ENCODE measurements at places on chromosomes 6 and 20. TPM values are rescaled to one million over a fixed set of nuclear protein-coding genes. Genes with fewer than 3 reads are reported as not detected.

Gene PDE7B
- 1.3 TPM for polyA plus RNA-seq

DNA sequence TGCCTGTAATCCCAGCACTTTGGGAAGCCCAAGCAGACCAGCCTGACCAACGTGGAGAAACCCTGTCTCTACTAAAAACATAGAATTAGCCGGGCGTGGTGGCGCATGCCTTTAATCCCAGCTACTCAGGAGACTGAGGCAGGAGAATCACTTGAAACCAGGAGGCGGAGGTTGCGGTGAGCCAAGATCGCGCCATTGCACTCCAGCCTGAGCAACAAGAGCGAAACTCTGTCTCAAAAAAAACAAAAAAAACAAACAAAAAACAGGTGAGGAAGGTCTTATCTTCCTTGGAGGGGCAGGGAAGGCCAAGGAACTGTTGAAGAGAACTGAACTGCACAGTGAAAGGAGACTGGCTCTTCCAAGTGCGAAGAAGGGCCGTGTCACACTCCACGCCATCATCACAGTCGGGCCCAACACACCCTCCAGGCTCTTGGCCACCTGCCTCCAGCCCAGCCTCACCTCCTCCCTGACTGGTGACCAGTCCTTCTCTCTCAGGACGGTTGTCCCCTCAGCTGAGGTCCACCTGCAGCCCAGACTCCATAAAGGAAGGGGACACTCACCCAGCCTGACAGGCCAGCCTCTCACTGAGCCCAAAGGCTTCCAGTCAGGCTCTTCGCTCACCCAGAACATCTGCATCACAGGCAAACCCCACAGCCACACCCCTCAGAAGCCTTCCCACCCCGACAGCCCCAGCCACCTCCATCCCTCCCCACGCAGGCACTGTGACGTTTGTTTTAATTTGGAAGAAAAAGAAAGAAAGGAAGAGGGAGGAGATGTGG is 4.1 kb downstream of the ZC3H12D start:
- DNase-seq, result no peak

Gene CD93
- polyA plus RNA-seq, result 17.3 TPM

GRCh38 chr6:150514806-150515380 is 84.8 kb upstream of the PLEKHG1 start:
- DNase-seq, result peak; percentile 18

DNA sequence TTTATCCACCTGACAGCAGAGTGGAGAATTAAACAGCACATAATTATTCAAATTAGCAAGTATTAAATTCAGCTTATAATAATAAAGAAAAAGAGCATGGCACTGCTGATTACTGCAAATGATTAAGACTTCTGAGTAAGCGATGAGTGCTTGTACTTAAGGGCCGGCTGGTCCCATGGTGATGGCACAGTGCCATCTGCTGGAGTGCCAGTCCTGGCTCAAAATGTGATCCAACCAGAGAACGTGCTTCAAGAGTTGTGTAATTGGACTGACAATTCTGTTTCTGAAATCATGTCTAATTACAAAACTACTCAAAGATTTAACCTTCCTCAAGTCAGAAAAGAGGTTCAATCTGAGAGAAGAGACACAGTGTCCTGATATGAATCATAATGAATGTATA is 181.6 kb upstream of the RGS17 start:
- no peak for DNase-seq

- DNase-seq, result no peak
Measured at GRCh38 chr6:135922746-135923145, 71.2 kb downstream of the PDE7B start.

DNA sequence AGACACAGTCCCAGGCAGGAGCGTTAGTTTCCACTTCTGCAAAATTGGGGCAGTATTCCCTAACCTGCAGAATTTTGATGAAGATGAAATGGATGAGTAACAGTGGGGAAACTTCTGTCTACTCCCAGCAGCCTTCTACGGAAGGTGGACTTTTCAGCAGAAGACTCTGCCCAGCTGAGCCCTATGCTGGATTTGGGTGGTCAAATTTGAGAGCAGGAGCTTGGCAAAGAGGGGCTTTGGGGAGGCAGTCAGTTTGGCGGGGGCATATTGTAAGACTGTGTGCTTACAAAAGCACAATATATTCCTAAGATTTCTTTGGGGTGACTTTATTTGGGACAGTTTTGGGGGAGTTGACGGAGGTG is 5.4 kb upstream of the SDCBP2 start:
- no peak for DNase-seq

- peak; percentile 4 for DNase-seq
Measured at GRCh38 chr6:116369964-116370759, 585 bp upstream of the DSE start.

DNA sequence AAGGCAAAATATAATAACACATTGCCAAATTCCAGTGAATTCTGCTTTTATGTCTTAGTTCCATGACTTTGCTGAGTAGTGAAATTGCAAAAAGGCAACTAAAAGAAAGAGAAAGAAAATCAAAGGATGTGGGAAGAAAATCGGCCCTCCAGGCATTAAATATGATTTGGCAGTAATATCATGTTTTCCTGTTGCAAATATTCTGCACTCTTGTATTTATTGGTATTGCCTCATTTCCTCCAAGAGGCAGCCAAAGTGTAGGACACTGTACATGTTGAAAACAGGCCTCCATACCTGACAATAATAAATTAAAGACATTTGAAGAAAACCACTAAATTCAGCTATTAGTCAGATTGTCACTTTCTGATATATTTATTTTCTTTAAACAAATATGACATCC is 460.0 kb upstream of the NOX3 start:
- no peak for DNase-seq

- DNase-seq, result no peak
Measured at GRCh38 chr20:42027746-42028268, 409.6 kb upstream of the CHD6 start.

Gene IRF4
- 0.21 TPM for polyA plus RNA-seq

Gene HTR1E
- polyA plus RNA-seq, result 0.07 TPM

DNA sequence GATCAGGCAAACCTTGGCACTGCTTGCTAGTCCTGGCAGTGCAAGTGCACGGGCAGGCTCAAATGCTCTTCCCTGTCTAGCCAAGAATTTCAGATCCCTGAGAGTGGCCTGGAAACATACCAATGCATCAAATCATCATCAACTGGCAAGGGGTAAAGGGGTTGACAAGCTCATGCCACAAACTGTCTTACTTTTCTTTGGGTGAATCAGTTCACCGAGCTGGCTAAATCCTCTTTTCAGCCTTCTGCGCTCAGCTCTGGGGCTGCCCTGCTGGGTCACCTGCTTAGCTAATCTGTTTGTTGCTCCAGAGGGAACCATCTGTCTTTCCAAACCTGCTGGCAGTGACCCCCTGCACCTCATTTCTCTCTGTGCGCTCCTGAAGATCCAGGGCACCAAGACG is 59.5 kb downstream of the LYRM4 start:
- DNase-seq, result no peak

DNA sequence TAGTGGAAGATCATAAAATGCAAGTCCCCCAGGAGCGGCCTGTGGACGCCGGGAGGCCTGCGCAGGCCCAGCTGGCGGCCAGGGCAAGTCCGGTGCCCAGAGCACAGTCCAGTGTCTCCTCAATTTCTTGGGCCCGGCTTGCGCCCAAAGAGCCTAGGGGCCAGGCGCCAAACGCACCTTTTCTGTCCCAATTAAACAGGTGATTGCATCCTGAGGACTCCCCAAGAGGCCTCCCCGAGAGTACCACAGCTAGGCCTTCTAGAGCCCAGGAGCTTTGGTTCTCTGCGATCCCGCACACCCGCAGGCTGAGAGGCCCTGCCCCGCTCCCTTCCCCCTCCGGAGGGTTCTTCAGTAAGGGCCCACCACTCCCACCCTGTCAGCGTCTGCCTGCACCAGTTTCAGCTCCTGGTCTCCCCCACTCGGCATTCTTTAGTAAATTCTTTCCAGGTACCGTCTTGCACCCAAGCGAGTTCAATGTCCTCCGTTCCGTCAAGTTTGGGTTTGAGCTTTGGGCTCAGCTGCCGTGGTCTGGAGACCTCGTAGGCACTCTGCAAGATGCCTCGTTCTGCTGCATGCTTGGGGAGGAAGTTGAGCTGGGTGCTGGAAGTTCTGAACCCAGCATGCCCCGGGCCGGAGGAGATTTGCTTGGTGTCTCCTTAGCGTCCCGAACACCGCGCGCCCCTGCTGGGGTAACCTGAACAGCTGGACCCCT is 3.9 kb upstream of the NKX2-2 start:
- DNase-seq, result no peak

GRCh38 chr20:43238833-43239232 is 49.1 kb upstream of the PTPRT start:
- DNase-seq, result no peak

GRCh38 chr6:48101290-48101689 is 9.7 kb downstream of the PTCHD4 start:
- DNase-seq, result no peak

DNA sequence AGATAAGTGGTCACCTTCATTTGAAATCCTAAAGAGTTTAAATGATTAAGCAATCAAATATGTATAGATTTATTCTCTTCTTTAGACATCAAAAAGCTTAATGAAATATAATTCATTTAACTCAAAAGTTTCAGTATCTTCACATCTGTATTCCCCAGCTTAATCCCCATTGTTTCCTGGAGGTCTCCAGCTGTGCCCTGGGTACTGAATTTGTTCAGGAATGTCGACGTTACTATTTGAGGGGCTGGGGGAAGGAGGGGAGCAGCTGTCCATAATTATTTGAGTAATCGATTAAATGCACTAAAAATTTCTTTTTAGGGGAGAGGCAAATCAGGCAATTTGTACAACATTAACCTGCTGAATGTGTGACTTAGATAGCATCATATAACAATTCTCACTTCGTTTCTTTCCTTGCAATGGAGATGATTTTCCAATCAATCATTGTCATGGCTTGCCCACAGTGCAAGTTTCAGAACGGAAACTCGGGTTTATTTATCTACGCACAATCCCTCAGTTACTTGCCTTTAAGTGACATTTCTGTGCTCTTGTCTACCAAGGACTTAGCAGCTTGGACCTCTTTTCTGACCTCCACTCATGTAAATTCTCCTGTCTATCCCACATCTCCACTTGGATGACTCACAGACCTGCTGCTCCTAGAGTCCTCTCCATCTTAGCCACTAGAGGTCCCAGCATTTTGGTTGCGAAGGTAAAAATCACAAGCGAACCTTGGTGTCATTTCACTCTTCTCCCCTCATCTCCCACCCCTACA is 3.9 kb downstream of the DOK5 start:
- DNase-seq, result no peak

Gene KCNK16
- 8.1 TPM for polyA plus RNA-seq

- no peak for DNase-seq
Measured at GRCh38 chr6:99995916-99996315, 1.9 kb upstream of the MCHR2 start.

Gene OPRL1
- 0.81 TPM for polyA plus RNA-seq

Gene TMC2
- polyA plus RNA-seq, result 0.45 TPM

DNA sequence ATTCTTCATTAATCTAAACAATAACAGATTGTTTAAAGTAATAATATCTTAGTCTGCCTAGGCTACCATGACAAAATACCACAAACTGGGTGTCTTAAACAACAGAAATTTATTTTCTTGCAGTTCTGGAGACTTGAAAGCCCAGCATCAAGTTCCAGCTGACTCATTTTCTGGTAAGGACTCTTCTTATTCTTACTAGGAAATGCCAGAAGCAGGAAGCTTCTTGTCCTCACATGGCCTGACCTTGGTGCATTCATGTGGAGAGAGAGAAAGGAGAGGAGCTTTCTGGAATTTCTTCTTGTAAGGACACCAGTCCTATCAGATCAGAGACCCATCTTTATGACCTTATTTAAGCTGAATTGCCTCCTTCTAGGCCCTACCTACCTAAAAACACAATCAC is 110.5 kb downstream of the ANKRD60 start:
- no peak for DNase-seq

Gene DLK2
- polyA plus RNA-seq, result 2.3 TPM

Gene MLN
- 154 TPM for polyA plus RNA-seq

Gene TP53INP2
- 11.2 TPM for polyA plus RNA-seq

GRCh38 chr20:50218987-50219435 is 28.4 kb downstream of the CEBPB start:
- no peak for DNase-seq

Gene SIGLEC1
- polyA plus RNA-seq, result 4.3 TPM

DNA sequence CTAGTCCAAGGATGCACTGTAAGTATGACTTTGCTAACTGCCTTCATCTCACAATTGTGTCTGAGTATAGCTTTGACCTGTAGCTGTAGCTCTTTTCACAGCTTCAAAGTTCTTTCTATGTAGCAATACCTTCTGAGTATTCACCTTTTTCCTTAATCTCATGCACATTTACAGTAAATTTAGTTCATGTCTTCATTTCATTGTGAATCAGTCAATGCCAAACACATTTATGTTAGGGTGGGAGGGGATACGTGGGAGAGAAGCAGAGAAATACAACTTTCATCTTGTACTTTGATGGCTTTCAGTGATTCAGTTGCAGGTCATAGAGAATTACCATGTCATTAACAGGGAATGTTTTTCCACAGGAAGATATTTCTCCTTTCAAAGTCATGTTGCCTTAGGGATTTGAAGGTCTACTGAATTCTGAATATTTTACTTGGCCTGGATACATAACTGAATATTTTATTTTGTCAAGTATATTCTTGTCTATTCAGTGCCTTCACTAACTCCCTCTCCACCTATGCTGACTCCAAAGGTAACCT is 119.2 kb downstream of the TINAG start:
- DNase-seq, result no peak
